ENCODE measurements at places on chromosomes 2 and 18.

DNA sequence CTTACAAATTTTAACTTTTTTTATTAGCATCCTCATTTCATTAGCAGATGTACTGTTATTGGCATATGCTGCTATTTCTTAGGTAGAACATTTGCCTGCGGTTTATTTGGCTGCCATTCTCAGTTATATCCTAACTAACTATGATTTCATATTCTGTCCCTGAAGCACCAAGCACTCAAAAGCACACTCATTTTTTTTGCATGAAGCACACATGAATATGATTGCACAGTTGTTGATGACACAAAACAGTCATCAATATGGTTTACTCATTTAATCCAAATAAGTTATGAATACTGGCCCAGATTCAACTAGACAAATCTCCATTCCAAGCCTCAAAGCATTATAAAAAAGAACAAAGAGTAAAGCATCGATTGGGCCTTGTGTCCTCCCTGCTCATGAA is 129.4 kb upstream of the CNTNAP5 start:
- no peak for DNase-seq

- DNase-seq = no peak
Observed at GRCh38 chr2:73084971-73085370, 13.5 kb upstream of the SFXN5 start.

DNA sequence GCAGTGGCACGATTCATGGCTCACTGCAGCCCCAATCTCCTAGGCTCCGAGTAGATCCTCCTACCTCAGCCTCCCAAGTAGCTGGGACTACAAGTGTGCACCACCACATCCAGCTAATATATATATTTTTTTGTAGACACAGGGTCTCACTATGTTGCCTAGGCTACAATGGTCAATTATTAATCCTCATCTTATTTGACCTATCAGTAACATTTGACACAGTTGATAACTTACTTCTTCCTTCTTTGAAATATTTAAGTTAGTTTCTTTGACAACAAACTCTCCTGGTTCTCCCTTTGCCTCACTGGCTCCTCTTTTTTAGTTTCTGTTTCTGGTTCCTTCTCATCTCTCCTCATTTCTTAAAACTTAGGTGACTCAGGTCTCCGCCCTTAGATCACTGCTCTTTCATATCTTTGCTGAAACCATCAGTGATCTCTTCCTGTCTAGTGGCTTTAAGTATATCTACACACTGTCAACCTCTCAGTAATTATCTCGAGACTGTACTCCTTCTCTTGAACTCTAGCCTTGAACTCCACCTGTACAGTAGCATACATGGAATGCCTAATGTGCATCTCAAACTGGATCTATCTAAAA is 11.5 kb downstream of the PGAP1 start:
- DNase-seq = no peak

- no peak for DNase-seq
Observed at GRCh38 chr2:99451280-99451679, 38.5 kb downstream of the REV1 start.

DNA sequence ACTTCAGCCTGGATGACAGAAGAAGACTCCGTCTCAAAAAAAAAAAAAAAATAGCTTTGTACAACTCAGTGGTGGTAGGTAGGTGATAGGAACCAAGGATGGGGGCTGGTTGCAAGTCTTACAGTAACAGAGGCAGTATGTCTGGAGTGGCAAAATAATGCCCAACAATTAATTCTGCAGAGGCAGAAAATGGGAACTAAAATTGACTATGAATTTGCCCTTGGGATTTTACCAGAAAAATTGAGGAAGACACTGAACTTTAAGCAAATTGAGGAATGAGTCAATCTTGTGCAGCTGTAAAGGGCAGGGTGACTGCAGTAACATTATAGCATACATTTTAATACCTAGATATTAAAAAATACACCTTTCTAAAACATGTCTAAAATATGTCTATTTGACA is 292.1 kb upstream of the FBXO11 start:
- no peak for DNase-seq

DNA sequence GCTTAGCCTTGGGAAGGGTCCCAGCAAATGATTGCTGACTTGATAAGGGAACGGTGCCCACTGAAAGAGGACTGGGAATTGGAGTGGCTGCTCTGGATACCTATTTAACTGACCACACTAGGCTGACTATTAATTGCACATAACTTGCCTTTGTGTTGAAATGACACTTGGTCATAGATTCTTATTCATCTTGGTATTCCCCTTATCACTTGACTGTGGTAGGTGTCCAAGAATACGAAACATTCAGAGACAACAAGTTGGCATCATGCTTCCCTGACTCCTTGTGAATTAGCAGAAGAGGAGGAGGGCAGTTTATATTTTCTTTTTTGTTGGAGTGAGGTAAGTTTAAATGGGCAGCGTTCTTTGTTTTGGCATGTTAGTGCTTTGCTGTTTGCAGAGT is 13.4 kb downstream of the FMNL2 start:
- no peak for DNase-seq

- no peak for DNase-seq
Observed at GRCh38 chr2:16658076-16658739, 7.4 kb downstream of the CYRIA start.

DNA sequence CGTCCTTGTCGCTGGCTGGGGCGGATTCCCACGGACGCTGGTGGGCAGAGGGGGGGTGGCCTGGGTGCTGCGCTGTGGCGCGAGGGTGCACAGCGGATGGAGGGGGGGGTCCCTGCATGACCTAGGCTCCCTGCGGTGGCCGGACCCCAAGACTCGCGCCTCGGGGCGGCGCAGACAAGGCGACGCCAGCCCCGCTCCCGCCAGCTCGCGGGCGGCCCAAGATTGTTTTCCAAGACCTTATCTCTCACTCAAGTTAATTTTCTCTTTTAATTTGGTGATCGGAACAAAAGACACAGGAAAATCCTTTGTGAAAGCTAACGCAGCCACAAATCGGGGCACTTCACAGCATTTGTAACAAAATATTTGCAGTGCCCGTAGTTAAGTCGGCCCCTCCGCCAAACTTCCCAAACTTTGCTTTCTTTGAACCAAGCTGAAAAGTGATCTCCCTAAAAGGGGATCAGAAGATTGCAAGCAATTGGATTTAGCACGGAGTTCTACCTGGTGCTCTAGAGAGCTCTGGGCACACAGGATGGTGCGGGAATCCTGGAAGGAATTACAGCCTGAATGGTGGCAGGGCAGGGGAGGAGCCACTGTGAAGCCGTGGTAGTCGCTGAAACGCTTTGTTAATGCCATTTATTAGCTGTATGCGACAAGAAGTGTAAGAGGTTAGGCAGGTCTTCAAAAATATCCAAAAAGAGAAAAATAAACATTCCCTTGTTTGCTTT is 4.8 kb upstream of the ID2 start:
- DNase-seq = no peak

DNA sequence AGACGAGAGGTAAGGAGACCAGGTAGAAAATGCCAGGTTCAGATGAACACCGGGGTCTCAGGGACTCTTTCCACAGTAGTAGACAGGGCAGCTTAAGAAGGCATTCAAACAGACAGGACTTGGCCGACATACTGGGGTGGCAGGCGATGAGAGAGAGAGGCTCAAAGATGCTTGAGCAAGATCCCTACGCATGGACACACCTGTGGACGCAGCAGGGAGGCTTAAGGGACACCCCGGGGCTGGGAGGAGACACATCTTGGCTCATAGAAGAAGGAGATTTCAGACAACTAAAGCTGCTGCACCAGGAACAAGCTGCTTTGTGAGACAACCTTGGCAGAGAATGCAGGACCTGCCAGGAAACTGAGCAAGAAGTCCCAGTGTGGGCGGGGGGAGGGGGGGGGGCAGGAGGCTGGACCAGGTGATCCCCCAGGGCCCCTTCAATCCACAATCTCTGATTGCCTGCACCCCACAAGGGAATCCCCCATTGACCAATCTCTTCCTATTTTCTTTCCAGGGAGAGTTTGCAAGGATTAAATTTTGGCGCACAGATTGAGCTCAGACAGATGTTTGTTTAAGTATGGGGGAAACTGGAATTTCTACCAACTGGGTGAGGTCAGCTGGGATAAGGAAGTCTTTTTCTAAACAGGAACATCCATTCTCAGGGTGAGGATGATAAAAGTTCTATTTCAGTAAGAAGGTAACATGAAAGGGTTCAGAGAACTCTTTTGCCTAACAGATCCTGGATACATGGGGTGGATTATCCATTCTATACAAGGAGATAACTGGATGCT is 400.7 kb downstream of the NBAS start:
- DNase-seq = no peak

GRCh38 chr2:144920755-144921530 is 401.0 kb upstream of the ZEB2 start:
- DNase-seq = no peak

GRCh38 chr2:162465430-162465829 is 121.5 kb downstream of the GCA start:
- no peak for DNase-seq

DNA sequence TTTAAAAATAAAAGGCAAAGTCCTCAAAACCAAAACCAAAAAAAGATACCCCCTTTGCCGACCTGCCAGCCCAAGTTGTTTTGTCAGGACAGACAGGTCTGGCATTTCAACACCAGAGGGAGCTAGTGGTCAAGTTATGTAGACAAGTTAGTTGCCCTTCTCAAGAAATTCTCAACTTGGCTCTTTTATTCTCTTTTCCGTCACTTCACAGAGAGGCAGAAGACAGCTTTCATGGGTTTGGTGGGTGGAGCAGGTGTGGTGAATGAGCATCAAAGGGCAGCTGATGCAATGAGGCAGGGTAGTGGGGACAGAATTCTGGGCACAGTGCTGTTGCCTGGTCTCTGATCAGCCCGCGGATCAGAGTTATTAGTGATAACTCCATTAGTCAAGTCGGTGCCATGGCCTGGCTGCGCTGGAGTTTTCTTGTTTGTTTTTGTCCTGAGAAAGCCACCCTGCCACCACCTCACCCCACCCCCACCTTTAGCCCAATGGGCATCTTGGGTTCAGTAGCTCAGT is 303.7 kb upstream of the EPAS1 start:
- peak; percentile 13 for DNase-seq

- no peak for DNase-seq
Observed at GRCh38 chr18:55840601-55841170, 252.7 kb upstream of the TCF4 start.

DNA sequence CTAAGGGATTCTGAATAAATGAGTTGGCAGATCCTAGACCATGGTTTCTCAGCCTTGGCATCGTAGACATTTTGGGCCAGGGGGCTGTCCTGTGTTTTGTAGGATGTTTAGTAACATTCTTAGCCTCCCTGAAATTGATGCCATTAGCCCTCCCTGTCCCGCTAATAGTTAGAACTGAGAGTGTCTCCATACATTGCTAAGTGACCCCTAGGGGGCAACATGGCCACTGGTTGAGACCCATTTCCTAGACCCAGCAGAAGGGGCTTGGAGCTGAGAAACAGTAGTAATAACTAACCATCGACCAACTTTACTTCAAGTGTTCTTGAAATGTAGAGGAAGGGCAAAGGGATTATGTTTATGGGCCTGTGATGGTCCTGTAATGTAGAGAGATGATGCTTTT is 40.8 kb downstream of the KCMF1 start:
- no peak for DNase-seq

GRCh38 chr2:16655445-16655837 is 10.2 kb downstream of the CYRIA start:
- no peak for DNase-seq

GRCh38 chr2:226086190-226086589 is 686.7 kb downstream of the NYAP2 start:
- no peak for DNase-seq

DNA sequence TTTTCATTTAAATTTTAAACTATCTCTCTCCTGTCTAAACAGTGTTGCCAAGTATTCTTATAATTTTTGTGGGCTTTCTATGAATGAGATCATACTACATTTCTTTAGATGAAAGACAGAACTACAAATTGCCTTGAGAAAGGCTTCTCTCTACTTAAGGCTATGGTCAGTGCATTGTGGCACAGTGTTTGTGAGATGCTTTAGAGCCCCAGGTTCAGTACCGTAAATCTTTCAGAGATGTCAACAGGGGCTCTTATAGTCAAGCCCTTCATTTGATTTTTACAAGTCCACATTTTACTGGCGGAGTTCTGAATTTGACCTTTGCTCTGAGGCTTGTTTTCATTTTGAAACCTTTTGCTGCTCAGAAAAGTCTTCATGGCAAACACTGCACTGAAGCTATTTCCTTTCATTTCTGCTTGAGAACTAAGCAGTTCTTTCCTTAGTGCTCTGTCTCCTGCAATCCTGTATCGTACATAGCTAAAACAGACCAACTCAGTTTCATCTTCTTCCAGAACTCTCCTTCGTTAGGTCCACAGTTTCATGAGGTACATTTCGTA is 175.2 kb downstream of the NYAP2 start:
- DNase-seq = no peak

DNA sequence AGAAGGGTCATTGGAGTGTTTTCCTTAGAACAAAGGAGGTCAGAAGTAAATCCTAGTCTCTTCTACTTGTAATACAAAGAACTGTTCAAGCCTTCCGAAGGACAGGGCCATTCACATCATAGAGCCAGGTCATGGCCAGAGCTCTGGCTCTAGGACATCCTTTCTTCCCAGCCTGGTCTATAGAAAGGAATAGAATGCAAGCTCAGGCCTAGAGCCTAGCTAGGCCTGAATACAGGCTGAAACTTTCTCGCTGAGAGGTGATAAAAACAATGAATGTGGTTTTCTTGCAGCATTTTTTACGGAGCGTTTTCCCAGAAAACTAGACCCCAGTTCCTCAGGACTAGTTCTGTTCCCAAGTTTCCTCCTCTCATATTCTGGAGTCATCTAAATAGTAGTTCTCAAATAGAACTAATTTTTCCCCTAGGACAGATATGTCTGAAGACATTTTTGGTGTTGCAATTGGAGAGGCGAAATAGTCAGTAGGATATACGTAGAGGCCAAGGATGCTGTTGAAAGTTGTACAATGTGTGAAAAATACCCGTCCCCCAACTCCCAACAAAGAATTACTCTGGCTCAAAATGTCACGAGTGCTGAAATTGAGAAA is 6.8 kb downstream of the UGT1A6 start:
- no peak for DNase-seq
